ENCODE measurements at places on chromosomes 4 and X. TPM values are rescaled to one million over a fixed set of nuclear protein-coding genes. Genes with fewer than 3 reads are reported as not detected.

The TCEAL6 gene
- total RNA-seq, result not detected

The PRRG3 gene
- not detected for total RNA-seq

The NRK gene
- total RNA-seq, result 0.03 TPM

DNA sequence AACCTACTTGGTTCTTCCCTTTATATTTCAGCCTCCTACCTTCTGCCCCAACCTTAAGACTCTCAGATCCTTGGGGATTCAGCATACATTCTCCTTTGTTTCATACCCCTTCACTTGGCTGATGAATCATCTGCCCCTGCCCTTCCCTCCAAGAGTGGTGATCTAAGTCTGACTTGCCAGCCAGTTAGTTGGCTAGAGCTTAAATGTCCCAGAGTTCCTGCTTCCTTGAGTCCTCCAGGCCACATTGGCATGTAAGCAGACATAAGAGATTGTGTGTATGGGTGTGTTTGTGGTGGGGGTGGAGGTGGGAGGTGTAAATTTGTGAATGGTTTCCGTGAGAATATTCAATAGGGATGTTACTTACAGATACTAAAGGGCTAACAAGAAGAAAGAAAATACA is 3.7 kb upstream of the TEX13D start:
- no peaks in the 10 kb centered on the region for H3K4me1 ChIP-seq
- H3K27me3 ChIP-seq, result no peaks in the 10 kb centered on the region
- DNase-seq, result no peak
- H3K4me3 ChIP-seq, result no peak overlapping the region
- H3K36me3 ChIP-seq, result no peaks in the 10 kb centered on the region
